ENCODE measurements at places on chromosomes 3 and 15.

DNA sequence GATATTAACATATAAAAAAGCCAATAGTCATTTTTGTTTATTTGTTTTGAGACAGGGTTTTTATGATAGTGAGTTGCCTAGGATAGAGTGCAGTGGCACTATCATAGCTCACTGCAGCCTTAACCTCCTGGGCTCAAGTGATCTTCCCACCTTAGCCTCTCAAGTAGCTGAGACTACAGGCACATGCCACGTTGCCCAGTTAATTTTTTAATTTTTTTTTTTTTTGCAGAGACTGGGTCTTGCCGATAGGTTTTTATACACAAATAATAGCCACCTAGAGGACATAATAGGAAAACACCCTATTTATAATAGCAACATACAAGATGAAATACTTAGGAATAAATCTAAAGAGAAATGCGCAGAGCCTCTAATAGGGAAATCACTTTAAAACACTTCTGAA is 13.3 kb downstream of the EIF3J start:
- H3K36me3 ChIP-seq, result peaks cover 6% of the 10 kb centered on the region
- no peak overlapping the region for H3K4me3 ChIP-seq
- no peak overlapping the region for H3K27ac ChIP-seq
- H3K4me1 ChIP-seq, result no peaks in the 10 kb centered on the region
- H3K27me3 ChIP-seq, result no peaks in the 10 kb centered on the region

DNA sequence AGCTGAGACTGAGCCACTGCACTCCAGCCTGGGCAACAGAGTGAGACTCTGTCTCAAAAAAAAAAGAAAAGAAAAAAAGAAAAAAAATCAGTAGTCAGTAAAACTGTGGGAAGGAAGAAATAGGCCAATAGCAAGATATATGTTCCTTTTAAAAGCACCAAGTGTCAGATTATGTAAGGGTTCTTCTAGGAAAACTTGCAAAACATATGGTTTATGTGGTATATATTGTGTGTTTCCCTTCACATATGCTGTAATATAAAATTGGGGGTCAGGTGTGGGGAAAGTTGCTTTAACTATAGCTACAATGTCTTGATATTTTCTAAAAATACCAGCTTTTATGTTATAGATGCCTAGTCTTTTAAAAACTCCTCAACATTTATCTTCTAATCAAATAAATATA is 64.6 kb downstream of the ESYT3 start:
- H3K36me3 ChIP-seq, result no peaks in the 10 kb centered on the region
- H3K4me1 ChIP-seq, result no peaks in the 10 kb centered on the region
- H3K27me3 ChIP-seq, result no peaks in the 10 kb centered on the region
- H3K27ac ChIP-seq, result no peak overlapping the region

DNA sequence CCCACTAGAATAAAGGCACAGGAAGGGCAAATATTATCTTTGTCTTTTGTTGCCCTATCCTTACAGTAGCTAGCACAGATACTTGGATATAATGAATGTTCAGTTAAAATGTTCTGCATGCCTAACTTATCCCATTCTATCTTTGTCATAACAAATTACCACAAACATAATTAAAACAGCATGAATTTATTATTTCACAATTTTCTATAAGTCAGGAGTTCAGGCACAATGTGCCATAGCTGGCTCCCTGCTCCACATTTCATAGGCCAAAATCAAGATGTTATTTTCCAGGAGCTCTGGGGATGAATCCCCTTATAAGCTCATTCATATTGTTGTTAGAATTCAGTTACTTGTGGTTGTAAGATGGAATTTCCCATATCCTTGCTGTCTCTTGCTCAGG is 975.5 kb downstream of the IGSF11 start:
- H3K27me3 ChIP-seq, result no peaks in the 10 kb centered on the region
- no peaks in the 10 kb centered on the region for H3K4me1 ChIP-seq
- H3K4me3 ChIP-seq, result no peak overlapping the region
- no peak overlapping the region for H3K27ac ChIP-seq
- no peak for DNase-seq

DNA sequence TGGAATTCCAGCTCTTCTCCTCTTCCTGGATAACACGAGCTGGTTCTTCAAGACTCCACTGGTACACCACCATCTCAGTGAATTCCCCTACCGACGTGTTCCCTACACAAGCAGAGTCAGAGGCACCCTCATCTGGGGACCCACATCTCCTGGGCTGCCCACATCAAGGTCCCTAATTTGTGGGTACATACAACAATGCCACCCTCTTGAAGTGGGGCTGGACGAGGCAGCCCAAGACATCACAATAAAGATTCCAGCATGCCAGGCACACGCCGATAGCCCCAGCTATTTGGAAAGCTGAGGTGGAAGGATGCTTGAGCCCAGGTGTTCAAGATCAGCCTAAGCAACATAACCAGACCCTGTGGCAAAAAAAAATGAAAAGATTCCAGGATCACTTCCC is 221.2 kb upstream of the LINGO1 start:
- no peaks in the 10 kb centered on the region for H3K4me1 ChIP-seq
- no peak overlapping the region for H3K4me3 ChIP-seq
- no peaks in the 10 kb centered on the region for H3K36me3 ChIP-seq
- H3K27ac ChIP-seq, result no peak overlapping the region

GRCh38 chr3:43215663-43216275 is 70.6 kb upstream of the SNRK start:
- H3K27ac ChIP-seq, result no peak overlapping the region
- H3K36me3 ChIP-seq, result no peaks in the 10 kb centered on the region
- H3K4me3 ChIP-seq, result no peak overlapping the region
- no peaks in the 10 kb centered on the region for H3K4me1 ChIP-seq
- peaks cover 2% of the 10 kb centered on the region for H3K27me3 ChIP-seq

DNA sequence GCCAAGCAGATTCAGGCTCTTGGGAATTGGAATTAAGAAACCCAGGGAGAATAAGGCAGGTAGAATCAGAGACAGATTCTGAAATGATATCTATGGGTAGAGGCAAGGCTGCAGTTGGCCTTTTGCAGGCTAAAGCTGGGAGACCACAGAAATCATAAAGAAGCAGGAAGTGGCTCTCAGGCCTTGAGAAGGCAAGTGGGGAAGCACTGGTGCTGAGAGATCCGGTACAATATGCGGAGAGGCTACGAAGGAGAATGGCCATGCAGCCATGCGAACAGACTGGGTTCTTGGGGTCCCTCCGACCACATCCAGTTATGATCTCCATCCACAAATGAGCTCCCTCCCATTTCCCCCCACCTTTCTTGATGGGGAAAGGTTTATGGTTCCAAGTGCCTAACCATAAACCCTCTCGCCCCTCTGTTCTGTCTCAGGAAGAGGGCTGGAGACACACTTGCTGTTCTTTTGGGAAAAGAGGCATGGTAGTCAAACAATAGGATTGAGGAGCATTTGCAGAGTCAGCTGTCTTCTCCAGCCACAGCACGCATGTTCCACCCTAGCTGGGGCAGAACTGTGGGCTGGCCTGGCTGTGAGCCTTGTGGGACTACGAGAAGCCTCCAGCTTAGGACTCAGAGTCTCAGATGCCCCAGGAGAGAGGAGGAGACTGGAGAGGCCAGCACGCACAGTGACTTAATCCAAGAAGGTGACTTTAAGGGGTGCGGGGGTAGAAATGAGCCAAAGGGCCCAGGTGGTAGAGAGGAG is 99.6 kb downstream of the RPLP1 start:
- H3K27me3 ChIP-seq, result no peaks in the 10 kb centered on the region
- H3K4me3 ChIP-seq, result no peak overlapping the region
- H3K4me1 ChIP-seq, result peaks cover 2% of the 10 kb centered on the region
- no peak overlapping the region for H3K27ac ChIP-seq
- no peaks in the 10 kb centered on the region for H3K36me3 ChIP-seq
- DNase-seq, result no peak

DNA sequence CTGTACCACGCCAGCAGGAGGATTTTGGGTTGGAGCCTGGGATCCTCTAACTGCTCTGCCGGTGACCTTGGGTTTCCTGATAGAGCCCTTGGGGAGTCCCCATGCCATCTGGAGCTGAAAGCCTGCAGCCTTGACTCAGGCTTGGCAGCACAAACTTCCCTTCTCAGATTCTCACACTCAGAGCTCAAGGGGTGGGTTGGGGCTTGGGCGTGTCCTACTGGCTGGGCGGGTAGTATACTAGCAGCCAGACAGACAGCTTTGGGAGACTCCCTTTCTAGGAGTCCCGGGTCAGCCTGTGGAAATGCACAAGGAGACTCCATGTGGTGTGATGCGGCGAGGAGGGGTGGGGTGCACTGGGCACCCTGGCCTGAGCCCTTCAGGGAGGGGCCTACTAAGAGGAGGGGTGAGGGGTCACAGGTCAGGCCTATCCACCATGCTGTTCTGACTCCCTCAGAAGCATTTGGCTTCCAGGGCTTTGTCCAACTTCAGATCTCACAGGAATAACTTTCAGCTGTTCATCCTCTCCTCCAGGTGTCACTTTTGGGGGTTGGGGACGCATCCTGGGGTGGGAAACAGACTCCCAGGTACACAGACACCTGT is 21.6 kb upstream of the PLXNA1 start:
- H3K4me1 ChIP-seq, result no peaks in the 10 kb centered on the region
- H3K27me3 ChIP-seq, result no peaks in the 10 kb centered on the region
- H3K36me3 ChIP-seq, result no peaks in the 10 kb centered on the region
- no peak for DNase-seq

GRCh38 chr3:183244981-183245476 is 8.0 kb upstream of the B3GNT5 start:
- H3K4me1 ChIP-seq, result peaks cover 4% of the 10 kb centered on the region
- H3K27ac ChIP-seq, result no peak overlapping the region
- no peaks in the 10 kb centered on the region for H3K27me3 ChIP-seq
- H3K36me3 ChIP-seq, result no peaks in the 10 kb centered on the region

- no peak overlapping the region for H3K27ac ChIP-seq
- H3K27me3 ChIP-seq, result no peaks in the 10 kb centered on the region
- H3K4me3 ChIP-seq, result no peak overlapping the region
- H3K4me1 ChIP-seq, result no peaks in the 10 kb centered on the region
Measured at GRCh38 chr15:101024706-101025500, 105.7 kb downstream of the LRRK1 start.

DNA sequence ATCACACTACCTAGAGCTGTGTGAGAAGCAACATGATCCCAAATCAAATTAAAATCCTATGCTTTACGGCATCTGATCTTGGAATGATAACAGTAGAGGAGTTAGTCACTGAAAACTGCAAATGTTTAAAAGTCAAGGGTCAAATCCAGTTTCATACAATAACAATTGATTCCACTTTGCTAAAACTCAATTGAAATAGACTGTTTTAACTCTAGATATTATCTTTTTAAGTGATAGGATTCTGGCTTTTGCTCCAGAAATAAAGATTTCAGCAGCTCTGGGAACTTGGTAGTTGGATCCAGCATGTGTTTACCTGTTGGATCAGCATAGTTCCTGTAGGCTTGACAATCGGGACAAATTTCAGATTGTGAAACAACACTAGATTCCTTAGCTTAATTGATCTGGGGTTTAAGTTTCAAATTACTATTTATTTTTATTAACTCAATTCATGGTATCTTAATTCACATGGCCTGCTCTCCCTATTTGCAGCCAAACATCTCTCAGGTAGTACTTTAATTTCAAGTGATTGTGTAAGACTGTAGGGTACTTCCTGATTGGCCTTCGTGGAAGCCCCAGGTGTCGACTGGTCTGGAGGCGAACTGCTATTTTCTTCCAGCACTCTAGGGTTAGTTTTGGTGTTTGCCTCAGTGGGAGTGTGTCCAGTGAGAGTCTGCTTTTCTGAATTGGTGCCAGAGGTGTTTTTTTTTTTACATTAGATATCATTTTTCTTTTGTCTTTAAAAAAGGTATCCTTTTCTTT is 16.6 kb downstream of the NFKBIZ start:
- H3K4me3 ChIP-seq, result no peak overlapping the region
- no peaks in the 10 kb centered on the region for H3K36me3 ChIP-seq
- H3K4me1 ChIP-seq, result no peaks in the 10 kb centered on the region
- peak; percentile 18 for DNase-seq
- H3K27ac ChIP-seq, result no peak overlapping the region

DNA sequence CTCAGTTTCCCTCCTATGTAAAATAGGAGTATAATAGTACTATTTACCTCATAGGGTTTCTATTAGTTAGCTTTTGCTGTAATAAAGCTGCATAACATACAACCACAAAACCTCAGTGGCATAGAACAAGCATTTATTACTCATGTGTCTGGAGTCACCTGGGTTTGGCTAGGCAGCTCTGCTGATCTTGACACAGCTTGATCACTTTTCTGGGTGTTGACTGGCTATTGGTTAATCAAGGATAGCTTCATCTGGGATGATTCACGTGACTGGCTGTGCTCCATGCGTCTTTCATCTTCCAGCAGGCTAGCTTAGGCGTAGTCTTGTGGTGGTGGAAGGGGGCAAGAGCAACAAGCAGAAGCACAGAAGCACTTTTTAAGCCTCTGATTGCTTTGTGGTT is 112.6 kb downstream of the SQOR start:
- no peak overlapping the region for H3K27ac ChIP-seq
- no peaks in the 10 kb centered on the region for H3K27me3 ChIP-seq
- no peak for DNase-seq
- H3K4me1 ChIP-seq, result peaks cover 2% of the 10 kb centered on the region

DNA sequence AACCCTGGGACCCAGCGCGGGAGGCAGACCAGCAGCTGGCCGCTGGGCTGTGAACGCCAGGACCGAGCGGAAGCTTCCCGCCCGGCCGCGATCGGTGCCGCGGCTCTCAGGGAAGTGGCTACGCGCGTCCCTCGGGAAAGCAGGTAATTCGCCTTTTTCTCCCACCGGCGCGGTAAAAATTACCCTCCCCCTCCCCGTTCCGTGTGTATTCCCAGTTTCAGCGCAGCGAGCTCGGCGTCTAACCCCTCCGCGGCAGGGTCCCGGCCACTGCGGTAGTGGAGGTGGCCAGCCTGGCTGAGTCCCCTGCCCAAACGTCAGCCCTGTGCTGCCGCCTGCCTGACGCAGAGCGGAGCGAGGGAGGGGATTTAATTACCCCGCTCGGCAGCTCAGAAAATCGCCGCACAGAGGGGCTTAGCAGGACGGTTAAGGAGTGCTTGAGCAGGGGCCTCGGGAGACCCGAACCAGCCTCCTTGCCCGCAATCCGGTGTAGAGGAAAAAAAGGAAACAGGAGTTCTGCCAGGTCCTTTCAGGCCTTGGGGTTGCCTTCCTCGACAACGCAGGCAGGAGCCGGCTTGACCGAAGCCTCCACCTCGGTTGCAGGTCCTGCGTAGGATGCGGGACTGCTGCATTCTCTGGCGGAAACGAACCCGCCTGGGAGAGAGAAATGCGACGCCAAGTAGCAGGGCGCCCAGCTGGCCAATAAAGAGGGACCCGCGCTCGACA is 2.9 kb downstream of the GATA2 start:
- H3K4me1 ChIP-seq, result peaks cover 12% of the 10 kb centered on the region
- H3K27ac ChIP-seq, result no peak overlapping the region
- peaks cover 94% of the 10 kb centered on the region for H3K27me3 ChIP-seq
- no peak for DNase-seq

DNA sequence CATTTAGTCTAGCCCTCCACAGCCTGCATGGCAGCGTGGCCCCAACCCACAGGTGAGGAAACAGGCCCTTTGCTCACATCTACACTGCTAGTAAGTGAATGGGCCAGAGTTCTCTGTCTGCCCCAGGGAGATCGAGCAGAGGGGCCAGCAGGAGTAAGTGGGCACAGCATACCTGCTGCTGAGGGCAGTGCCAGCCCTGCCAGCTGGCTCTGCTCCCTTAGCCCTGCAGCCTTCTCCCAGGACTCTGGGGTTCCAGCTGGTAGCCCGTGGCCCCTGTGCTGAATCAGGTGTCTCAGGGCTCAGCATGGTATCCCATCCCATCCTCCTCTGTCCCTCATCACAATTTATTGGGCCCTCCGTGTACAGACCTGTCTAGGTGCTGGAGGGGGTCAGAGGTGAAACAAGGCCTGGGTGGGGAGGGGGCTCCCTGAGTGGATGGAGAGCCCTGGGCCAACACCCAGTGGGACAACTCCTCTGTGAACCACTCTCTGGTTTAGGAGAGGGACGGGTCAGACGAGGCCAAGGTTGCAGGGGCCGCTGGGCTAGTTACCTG is 101.8 kb downstream of the DNAJB8 start:
- no peaks in the 10 kb centered on the region for H3K36me3 ChIP-seq
- no peaks in the 10 kb centered on the region for H3K27me3 ChIP-seq
- H3K4me3 ChIP-seq, result no peak overlapping the region
- H3K27ac ChIP-seq, result no peak overlapping the region
- peaks cover 7% of the 10 kb centered on the region for H3K4me1 ChIP-seq
